ENCODE measurements at places on chromosomes 6 and 20.

GRCh38 chr6:125273965-125274364 is 27.8 kb downstream of the HDDC2 start:
- DNase-seq = no peak

- DNase-seq = no peak
Observed at GRCh38 chr20:50919567-50919966, 11.7 kb downstream of the ADNP start.

DNA sequence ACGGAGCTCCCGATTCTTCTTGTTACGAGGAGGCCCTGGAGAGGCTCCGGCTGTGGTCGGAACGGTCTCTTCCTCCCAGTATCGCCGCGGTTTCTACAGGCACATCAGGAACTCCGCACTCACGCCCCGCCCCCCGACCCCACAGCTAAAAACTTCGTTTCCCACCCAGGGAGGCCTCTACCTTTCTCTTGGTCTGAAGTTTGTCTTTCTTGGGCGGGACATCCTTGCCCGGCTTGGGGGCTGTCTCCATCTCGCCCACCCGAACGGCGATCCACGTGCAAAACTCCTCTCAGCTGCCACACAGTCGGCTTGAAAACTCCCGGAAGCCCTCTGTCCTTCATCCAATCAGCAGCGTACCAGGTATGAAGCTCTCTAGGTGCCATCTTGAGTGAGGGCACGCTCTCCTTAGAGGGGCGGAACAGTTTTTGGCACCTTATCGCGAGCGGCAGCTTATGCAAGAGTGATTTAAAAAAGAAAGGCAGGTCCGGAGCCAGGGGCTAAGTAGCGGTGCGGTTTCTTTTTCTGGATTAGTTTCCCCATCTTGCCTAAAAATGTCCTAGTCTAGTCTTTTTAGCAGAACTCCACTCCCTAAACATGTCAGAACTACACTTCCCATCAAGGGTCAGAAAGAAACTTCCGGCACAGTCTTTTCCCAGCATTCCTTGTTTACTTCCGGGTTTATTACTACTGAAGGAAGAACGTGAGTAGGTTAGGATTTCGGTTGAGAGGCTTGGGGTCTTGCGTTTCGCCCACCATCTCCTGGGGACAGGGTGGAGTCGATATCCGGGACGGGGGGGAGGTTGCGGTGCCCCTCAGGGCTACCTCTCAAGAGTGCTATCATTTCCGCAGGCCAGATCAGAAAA is at the start of the genes PFDN6 and WDR46:
TSS of gene PFDN6 (plus strand) at position 681 of the 863 bp plus-strand sequence. CDS start 256 bp downstream, outside the sequence.
TSS of gene WDR46 (minus strand) at position 319 of the 863 bp plus-strand sequence. CDS start at position 250, 69 bp downstream.
- no peak for DNase-seq

GRCh38 chr20:44959638-44960102 is 527 bp downstream of the TOMM34 start:
- DNase-seq = no peak

DNA sequence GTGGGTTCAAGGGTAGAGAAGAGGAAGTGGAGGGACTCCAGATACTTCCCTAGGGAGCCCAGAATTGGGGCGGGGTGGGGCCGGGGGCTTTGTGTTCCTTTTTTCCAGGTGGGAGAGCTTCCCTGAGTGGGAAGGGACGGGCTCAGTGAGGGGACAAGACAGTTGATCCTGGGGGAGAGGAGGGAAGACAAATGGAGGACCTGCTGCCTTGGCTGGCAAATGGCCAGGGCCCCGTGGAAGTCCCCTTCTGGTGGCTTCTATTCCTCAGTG is 2.6 kb downstream of the CTSZ start:
- no peak for DNase-seq

GRCh38 chr20:37388831-37389230 is 42.9 kb downstream of the SRC start:
- DNase-seq = no peak

DNA sequence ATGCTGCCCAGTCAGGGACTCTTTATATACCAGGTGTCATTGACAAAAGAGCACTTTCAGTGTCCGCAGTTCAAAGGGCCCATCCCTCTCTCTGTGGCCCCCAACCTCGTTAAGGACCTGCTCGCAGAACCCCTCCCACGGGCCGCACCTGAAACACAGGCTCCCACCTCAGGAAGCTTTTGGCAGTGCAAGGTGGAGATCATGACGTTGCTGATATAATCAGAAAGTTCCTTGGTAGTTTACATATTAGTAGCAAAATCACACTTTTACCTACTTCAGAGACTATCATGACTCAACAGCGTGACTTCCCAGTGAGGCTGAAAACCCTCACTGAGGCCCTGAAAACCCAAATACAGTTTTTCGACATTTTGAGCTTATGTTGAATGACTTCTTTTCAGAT is 4.1 kb downstream of the TTLL2 start:
- no peak for DNase-seq

- no peak for DNase-seq
Observed at GRCh38 chr6:32920715-32921114, 20.1 kb downstream of the HLA-DMB start.

GRCh38 chr20:11438412-11438811 is 479.3 kb upstream of the BTBD3 start:
- no peak for DNase-seq

DNA sequence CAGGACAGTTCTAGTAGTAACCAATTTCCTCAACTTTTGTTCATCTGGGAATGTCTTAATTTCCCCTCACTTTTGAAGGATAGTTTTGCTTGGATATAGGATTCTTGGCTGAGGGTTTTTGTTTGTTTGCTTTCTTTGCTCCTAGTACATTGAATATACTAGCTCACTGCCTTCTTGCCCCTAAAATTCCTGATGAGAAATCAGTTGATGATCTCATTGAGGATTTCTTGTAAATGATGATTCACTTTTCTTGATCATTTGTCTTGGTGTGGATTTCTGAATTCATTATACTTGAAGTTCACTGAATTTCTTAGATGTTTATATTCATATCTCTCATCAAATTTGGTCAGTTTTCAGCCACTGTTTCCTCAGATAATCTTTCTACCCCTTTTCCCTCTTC is 49.1 kb upstream of the PRDM1 start:
- no peak for DNase-seq

DNA sequence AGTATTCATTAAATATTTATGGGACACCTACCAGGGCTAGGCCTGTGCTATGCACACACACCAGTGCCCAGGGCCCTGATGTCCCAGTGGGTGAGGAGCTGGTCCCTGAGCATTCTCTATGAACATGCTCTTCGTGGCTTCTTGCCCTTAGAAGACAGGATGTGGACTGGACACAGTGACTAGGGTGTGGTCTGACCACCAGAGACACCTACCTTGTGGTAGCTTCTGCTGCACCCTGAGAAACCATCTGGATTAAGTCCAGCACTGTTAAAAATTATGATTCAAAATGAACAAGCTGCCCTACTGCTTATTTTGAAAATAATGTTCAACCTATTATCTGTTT is 112.9 kb upstream of the RPS6KA2 start:
- DNase-seq = no peak

DNA sequence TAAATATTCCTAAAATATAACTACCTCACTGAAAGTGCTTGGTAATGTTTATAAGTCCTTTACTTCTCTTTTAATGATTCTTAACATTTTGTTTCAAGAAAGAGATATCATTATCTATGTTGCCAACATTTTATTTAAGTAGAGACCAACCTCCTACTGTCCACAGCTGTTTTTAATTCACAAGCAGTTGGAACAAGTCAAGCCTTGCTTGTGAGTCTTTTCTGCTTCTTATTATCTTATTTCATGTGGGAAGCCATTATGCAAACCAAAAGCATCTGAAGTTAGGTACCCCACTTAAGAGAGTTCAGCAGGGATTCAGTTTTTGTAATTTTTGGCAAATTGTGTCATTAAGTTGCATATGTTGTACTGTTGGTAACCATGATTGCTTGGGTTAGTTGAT is 1714.5 kb downstream of the GRIK2 start:
- no peak for DNase-seq

- no peak for DNase-seq
Observed at GRCh38 chr20:36573798-36574365, 485 bp downstream of the TGIF2 start.

- DNase-seq = no peak
Observed at GRCh38 chr6:27053738-27054137, 193.8 kb upstream of the PRSS16 start.

DNA sequence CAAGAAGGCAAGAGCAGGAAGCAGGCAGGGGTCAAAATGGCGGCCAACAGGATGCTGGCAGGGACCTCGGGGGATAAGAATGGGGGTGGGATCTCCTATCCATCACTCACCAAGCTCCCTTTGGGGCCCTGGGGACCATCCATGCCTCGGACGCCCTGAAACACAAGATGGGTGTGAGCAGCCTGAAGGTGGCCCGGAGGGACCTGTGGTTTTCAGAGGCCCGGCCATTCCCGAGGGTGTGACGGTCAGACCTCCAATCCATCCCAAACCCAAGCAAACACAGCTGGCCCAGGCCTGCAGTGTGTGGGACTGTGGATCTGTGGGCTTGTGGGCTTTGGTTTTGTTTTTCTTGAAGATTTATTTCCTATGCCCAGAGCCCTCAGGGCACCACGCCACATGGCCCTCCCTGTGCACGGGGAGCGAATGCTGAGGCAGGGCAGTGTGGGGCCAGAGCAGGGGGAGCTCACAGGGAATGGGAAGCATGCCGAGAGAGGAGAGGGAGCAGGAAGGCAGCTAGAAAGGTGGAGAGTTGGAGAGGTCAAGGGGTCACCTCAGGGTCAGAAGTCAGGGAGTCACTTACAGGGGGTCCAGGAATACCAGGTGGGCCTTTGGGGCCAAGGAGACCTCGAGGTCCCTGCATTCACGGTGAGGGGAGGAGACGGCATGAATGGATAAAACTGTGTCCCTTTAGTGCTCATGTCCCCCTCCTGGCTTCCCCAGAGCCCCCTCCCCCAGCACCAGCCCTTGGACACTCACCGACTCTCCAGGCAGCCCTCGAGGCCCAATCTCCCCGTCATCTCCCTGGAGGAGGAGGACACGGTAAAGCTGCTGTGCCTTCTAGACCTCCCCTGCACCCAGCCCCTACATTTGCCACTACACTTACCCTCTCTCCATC is 14.5 kb downstream of the COL11A2 start:
- DNase-seq = no peak

DNA sequence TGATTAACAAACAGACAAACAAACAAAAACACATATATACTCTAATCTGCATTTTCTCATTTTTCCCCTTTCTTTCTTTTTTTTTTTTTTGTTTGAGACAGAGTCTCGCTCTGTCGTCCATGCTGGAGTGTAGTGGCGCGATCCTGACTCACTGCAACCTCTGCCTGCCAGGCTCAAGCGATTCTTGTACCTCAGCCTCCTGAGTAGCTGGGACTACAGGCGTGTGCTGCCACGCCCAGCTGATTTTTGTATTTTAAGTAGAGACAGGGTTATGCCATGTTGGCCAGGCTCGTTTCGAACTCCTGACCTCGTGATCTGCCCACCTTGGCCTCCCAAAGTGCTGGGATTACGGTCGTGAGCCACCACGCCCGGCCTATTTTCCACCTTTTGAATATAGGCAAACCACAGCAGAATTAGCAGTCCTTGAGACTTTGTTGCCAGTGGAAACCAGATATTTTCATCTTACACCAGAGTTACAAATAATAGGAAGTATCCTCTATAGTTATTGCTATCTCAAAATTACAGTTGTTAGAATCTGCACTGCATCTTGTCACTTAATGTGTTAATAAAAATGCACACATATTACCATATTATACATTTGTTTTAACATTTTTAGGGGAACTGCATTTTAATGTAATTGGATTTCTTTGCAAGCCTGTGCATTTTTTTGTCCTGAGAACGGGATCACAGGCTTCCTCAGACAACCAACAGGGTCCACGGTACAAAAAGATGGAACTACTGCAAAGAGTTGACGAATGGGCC is 208.2 kb upstream of the ZNF217 start:
- DNase-seq = no peak

DNA sequence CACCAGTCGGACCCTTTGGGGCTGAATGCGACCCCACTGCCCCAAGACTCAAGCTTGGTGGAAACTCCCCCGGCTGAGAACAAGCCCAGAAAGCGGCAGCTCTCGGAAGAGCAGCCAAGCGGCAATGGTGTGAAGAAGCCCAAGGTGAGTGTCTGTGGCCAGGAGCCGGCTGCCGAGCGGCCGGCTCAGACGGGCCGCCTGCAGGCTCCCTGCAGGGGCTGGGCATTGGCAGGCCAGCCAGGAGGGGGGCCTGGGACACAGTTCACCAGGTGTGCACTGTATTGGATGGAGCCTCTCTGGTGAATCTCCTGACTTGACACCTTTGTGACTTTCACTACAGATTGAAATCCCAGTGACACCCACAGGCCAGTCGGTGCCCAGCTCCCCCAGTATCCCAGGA is 6.0 kb downstream of the PCIF1 start:
- no peak for DNase-seq

DNA sequence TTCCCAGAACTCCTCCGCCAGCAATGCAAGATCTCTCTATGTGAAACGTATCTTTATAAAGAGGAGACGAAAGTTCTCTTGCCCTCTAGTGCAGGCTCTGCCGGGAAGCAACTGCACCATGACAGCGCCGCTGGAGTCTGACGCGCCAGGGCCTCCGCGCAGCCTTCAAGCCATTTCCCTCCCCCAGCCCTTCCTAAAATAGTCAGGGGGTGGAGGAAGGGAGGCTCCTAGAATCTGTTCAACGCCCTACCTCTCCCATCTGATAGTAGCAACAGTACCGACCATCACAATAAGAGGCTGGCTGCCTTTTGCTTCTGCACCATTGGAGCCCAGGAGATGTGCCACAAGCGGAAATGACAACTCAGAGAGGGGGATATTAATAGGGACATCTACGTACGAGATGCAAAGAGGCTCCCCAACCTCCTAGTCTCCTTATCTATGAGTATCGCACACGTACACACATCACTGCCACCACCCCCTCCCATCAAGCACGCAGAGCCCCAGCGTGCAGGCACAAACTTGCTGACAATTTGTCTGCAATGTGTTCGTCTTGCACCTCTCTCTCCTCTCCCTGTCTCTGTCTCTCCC is 1.0 kb downstream of the SYNE1 start:
- DNase-seq = no peak

DNA sequence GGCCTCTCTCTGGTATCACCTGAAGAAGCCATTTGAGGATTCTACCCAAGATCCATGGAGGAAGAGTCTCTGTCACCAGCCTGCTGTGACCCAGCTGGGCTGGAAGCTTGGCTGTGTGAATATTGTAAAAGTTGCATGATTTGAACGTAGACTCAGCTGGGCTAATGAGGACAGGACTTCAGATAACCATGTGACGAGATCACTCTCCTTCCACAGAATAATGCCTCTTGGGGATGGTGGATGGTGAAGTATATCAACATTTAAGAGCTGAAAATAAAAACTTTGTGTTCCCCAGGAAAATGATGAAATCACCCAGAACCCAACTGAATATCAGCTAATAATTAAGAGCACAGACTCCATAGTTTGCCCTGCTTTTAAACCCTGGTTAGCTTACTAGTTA is 427.9 kb downstream of the CD83 start:
- no peak for DNase-seq

- no peak for DNase-seq
Observed at GRCh38 chr20:46031014-46031569, 2.1 kb downstream of the SLC12A5 start.

- no peak for DNase-seq
Observed at GRCh38 chr20:4065391-4065844, 50.1 kb upstream of the RNF24 start.

Measured in NT2/D1 (cell line).